ENCODE measurements at places on chromosomes 4 and X.
A peak's percentile ranks its signal among the peaks of the same experiment; 100 is the strongest.

- DNase-seq, result no peak
Measured at GRCh38 chr4:66482186-66482585, 811.9 kb upstream of the EPHA5 start.

DNA sequence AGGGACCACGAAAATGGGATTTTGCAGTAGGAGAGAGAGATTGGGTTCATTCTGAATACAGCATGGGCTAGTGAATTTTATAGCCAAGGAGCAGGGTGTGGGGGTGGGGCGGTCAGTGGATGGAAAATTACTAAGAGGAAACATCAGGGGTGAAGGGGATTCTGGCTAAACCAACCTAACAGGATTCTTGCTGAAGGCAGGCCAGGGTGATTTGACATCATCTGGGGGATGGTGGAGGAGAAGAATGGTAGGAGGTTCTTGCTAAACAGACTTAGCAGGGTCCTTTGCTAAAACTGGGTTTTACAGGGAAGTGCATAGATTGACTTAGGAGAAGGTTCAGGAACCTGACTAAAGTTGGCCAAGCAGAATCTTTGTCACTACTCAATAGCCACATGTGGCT, 91.9 kb downstream of the DNAAF6 start:
- DNase-seq, result no peak

DNA sequence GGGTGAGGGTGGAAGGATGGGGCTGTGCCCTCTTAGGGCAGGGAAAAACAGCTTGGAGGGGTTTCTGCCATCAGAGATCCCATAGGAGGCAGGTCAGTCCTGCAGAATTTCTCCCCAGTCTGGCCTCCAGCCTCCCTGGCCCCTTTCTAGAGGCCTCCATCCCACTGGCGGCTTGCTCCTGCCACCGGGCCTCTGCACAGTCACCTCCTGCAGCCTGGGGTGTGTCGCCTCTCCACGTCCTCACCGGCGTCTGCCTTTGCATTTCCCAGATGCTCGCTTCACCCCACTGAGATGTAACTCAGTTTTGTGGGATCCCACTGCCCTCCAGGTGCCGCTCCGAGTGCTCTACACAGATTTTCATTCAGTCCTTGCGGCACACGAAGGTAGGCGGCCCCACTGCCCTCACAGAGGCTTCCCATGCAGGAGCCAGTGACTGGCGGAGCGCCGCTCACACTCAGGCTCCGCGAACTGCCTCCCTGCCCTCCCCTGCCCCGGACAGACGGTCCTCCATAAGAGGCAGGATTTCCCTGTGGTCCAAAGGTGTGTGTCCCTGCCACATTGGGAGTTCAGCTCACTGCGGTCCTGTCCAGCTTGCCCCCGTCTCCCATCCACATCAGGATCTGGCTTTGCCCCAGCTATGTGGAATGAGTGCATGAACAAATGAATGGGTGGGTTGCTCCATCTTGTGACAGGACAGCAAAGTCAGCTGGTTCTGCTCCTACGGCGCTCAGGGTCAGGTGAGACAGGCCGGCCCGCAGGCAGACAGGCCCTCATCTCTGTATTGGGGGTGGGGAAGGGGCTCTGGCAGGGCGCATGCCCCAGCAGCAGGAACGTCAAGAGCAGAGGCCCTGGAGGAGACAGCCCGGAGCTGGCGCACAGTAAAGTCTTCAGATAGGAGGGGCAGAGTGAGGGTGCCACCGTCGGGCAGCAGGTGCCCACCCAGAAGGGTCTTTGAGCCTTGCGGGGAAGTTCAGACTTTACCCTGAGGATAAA, 2.7 kb upstream of the TMEM271 start:
- DNase-seq, result no peak

GRCh38 chr4:123599920-123600810, 203.6 kb downstream of the SPRY1 start:
- peak; percentile 69 for DNase-seq
